ENCODE measurements at places on chromosomes 1 and 21. TPM values are rescaled to one million over a fixed set of nuclear protein-coding genes. Genes with fewer than 3 reads are reported as not detected.

GRCh38 chr1:174447866-174448530, at the start of gene GPR52:
Gene GPR52, plus strand, starts transcription at chr1:174447964. Its CDS starts 148 bp downstream, at chr1:174448112.
- no peak for DNase-seq

The PADI1 gene
- 0.20 TPM for total RNA-seq

The LCE1E gene
- not detected for total RNA-seq

The TSPAN1 gene
- total RNA-seq, result not detected

The PRDM16 gene
- total RNA-seq, result 0.70 TPM
